ENCODE measurements at places on chromosomes 13 and 19. TPM values are rescaled to one million over a fixed set of nuclear protein-coding genes. Genes with fewer than 3 reads are reported as not detected.

JOSD2 gene
- 26.7 TPM for total RNA-seq

FSD1 gene
- 11.3 TPM for total RNA-seq

TIMM44 gene
- 80.5 TPM for total RNA-seq

CFAP97D2 gene
- not detected for total RNA-seq

NCCRP1 gene
- 6.8 TPM for total RNA-seq

RNF6 gene
- 39.8 TPM for total RNA-seq

CARM1 gene
- total RNA-seq: 36.2 TPM

DNA sequence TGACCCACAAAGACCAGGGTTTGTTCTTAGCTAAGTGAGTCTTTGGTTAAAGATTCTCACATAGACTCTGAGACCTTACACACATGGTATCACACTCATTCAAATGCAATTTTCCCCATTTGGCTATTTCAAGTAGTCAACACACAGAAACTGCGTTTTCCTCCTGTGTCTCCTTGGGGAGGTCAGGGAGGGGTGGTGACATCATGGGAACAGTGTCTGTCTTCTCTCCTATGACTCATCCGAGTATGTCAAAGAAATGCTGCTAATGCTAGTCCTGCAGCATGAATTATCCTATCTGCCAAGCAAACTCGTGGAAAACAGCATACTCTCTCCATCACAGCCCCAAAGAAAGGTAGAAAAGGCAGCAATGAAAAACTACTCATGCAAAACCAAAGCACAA lies 100.2 kb downstream of the ENOX1 start:
- peak; percentile 83 for DNase-seq

GRCh38 chr19:19176950-19177349 lies 6.9 kb upstream of the MEF2B start:
- no peak for DNase-seq

- no peak for DNase-seq
Observed at GRCh38 chr19:49067554-49067953, 2.9 kb upstream of the NTF4 start.

- DNase-seq: no peak
Observed at GRCh38 chr13:71871844-71872243, 4.8 kb upstream of the DACH1 start.

DNA sequence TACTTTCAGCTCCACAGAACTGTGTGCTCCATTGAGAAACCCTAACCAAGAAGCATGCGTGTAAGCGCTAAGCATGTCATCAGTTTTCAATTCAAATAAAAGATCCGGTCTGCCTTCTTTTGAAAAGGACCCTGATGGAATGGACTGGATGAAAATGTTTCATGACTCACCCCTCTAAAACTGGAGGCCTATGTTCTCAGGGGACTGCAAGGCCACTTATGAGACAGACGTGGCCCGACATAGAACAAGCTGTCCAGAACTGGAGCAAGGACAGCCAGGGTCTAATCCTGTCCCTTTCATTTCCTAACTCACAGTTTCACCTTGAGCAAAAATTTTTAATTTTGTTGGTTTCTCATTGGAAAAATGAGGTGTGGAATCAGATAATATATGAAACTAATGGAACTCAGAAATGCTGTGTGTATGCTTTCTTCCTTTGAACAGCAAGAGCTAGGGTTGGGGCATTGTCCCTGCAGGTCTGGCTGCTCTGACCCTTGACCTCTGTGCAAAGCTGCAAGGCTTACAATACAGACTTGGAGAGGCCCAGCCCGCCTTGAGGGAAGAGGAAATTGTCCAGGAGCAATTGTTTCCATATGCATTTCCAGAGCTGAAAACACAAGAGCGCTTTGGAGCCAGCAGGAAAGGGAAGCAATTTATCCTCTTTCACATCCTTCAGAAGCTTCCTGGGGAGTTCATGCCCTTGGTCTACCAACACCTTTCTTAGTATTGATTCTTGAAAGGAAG lies 553.4 kb upstream of the KLF12 start:
- no peak for DNase-seq

- no peak for DNase-seq
Observed at GRCh38 chr19:8399681-8400188, 9.6 kb downstream of the RAB11B start.

- DNase-seq: no peak
Observed at GRCh38 chr19:990119-990571, 6.0 kb downstream of the WDR18 start.

- DNase-seq: no peak
Observed at GRCh38 chr19:44657211-44657921, 13.7 kb downstream of the PVR start.

GRCh38 chr19:39407410-39407659 lies 688 bp downstream of the ZFP36 start:
- no peak for DNase-seq

DNA sequence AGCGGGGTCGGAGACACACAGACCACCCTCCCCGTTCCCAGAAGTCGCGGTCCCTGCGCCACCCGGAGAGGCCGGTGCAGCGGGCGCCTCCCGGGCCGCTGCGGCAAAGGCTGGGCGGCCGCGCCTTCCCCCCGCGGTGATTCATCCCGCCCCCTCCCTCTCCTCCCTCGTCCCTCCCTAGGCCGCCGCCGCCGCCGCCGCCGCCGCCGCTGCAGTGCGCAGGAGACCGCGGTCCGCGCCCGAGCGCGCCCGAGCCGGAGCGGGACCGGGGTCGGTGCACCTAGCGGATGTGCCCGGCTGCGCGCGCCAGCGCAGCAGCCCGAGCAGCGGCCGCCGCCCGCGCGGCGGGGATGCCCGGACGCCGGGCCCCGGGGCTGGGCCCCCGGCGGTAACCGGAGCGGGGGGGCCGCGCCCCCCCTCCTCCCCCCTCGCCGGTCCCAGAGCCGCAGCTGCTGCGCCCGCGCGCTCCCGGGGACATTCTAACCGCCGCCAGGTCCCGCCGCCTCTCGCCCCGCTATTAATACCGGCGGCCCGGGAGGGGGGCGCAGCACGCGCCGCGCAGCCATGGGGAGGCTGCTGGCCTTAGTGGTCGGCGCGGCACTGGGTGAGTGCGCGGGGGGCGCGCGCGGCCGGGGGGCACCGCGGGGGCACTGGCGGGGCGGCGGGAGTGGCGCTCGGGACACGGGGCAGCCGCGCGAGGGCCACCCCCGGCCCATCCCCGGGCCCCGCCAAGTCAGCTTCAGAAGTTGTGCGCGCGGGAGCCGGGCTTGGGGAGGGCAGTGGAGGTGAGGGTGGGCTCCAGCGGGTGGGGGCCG lies at the start of gene SCN1B:
Gene SCN1B (plus strand): TSS at position 214 of the 815 bp plus-strand sequence. CDS start 351 bp downstream, at position 565.
- no peak for DNase-seq

DNA sequence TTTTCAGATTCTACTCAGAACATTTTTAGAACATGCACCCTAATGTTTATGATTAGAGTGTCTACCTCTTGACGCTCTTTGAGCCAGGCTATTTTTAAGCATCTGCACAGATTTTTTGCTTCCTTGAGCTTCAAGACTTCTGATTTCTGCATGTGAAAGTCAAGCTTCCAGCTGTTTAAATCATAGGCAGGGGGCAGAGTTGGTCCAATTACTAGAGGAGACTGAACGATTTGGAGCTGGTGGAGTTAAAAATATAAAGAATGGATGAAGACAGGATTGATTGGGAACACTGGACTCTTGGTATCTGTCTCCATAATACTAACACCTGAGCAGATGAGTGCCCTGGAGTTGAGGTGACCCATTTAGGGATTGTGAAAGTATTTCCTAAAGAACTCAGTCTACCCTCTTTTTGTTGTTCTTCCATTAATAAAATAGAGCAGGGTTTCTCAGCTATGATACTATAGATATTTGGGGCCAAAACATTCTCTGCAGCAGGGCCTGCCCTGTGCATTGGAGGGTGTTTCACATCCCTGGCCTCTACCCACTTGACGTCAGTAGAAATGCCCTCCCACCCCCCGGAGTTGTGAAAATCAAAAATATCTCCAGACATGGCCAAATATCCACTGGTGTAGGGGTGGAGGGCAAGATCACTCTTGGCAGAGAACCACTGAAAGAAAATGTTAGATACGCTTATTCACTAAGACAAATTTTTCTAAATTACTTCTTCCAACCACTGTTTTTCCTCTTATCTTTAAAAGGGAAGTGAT lies 160.1 kb downstream of the COG6 start:
- DNase-seq: no peak

DNA sequence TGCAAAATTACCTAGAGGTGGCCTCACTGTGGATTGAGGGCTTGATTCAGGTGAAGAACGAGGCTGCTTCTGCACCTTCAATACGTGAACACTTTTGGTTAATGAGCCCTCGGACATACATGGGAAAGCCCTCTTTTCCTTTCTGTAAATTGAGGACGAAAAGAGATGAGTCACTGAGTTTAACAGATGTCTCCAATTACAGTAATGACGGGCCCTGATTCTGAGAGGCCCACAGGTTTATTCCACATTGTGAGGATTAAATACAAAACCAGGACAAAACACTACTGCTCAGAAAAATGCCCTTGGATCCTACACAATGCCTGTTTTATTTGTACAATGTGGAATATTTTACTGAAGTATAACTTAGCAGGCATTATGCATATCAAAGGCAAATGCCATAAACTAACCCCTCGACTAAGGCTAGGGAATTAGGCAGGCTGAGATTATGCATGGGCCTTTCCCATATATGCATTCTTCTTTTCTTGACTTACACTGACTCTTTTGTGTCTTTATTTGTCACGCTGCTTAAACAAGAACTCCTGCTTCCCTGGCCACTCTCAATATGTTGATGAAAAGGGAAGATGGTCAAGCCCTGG lies 819.9 kb downstream of the OLFM4 start:
- no peak for DNase-seq

DNA sequence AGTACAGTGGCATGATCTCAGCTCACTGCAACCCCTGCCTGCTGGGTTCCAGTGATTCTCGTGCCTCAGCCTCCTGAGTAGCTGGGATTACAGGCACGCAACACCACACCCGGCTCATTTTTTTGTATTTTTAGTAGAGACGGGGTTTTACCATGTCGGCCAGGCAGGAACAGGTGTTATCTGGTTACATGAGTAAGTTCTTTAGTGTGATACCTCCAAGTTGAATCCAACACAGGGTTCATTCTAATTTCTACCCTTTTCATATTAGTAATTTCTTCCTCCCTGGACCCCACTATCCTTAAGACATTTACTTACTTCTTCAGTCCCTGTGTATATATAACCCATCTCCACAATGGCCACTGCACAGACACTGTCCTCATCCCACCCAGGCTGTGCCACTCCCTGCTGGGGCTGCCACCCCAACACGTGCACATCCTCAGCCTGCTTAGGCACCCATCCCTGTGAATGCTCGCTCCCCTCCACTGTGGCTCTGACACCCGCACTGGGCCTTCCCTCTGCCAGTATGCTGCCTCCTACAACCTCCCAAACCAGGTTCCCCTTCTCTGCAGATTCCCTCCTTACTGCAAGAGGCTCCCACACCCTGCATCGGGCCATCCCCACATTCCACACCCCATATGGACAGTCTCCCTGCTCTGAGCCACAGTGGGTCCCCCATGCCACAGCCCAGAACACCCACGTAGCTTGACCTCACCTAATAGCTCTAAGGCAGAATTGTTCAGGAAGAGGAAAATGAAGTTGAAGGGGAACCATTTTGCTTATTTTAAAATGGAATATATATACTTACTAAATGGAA lies 147.1 kb downstream of the TBC1D4 start:
- no peak for DNase-seq

- no peak for DNase-seq
Observed at GRCh38 chr19:54644056-54644455, 13.8 kb downstream of the LILRB1 start.

- DNase-seq: peak; percentile 94
Observed at GRCh38 chr19:38004521-38005223, 97.7 kb downstream of the SIPA1L3 start.

DNA sequence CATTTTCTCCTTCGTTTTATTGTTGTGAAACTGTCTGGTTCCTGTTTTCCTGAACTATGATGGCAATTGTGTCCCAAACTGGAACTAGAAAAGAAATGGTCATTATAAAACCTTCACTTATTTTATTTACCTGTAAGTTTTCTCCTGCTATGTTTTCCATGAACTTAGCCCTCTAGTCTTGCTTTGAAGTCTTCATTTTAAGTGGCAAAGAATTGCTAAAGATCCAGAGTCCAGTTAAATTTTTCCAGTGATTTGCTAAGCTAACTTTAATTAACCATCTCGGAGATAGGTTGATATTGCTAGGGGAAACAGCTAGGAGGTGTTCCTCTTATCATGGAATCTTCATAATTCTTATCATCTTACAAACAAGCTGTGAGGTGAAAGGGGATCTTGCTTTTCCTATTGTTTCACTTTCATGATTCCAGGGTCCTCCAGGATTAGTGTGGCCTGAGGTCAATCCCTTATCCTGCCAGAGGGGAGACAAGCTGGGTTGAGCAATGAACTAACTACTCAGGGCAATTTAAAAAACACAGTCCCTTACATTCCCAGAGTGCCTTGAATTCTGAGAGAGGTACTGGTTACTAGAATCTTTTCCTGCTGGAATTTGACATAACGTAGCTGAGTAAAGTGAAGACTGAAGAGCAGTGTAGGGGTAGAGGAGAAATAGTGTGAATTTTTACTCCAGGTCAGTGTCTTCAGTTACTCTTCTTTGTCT lies 112.5 kb downstream of the ESD start:
- no peak for DNase-seq

DNA sequence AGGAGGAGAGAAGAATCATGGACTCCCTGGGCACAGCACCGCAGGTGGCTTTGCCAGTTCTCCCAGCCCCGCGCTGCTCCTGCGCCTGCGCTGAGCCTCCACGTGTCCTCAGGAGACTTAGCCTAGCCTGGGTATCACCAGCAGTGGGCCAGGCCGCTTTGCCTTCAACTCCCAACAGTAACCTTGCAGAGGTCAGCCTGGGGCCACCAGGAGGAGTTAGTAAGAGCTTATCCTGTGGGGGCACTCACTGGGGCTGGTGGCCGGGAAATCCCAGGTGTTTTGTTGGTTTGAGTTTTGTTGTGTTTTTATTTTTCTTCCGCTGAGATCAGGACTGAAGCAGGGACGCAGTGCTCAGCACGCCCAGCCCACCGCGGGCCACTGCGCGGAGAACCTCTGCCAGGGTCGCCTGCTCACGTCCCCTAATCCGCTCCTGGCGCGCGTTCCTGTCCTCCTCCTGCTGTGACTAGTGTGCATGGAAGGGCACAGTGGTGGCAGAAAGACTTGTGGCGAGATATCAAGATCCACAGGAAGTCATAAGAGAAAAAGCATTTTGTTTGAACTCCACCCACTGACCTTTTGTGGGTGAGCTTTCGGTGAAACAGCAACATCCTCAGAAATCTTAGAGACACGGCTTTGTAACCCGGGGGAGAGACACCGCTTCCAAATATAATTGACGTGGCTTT lies 207.4 kb upstream of the RFC3 start:
- DNase-seq: no peak

DNA sequence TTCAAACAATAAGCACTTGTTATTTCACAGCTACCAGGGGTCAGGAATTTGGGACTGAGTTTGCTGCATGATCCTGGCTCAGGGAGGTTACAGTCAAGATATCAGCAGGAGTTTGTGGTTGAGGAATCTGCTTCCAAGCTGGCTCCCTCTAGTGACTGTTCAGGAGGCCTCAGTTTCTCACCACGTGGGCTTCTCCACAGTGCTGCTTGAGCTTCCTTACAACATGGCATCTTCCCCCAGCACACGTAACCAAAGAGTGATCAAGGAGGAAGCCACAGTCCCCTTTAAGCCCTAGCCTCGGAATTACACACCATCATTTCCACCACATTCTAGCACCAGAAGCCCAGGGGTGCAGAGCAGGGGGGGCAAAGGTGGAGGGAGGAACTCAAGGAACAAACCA lies 28.8 kb downstream of the CELF5 start:
- no peak for DNase-seq
